Fibroblast of upper back skin (primary cell): ENCODE measurements at places on chromosomes 2 and 18.

DNA sequence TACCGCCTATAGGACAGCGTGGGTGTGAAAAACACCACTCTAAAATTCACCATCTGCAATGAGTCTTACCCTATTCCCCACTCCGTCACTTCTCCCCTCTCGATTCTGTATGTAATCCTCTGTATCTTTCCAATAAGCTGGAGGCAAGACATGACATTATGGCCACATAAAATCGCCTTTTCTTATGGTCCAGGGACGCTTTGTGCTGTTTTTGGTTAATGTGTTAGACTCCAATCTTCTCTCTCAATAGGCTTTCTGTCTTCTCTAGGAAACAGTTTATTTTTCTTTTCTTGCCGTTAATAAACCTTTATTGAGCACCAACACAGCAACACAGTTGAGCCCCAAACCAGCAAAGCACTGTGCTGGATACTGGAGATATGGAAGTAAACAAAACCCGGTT, 37.9 kb upstream of the ZCCHC2 start:
- no peak for DNase-seq

DNA sequence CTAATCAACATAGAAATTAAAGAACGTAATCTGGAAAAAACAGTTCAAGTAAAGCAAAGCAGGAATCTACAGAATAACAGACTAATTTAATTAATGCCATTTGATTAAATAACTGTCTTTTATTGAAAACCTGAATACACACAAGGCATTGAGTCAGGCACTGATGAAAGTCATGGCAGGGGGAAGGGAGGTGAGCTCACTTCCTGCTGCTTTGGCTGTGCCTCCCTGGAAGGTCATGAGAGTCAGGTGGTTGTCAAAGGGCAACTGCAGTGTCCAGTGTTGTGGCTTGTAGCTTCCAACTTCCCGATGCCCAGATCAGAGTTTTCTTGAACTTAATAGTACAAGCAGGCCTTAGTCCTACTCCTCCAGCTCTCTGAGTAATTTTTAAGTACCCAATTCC, 180.9 kb downstream of the PID1 start:
- DNase-seq: no peak

- no peak for DNase-seq
These were observed 79.6 kb downstream of the GAREM1 start for GRCh38 chr18:32391126-32391525.

- DNase-seq: no peak
These were observed at the start of gene RAX for GRCh38 chr18:59272891-59273758. TSS of gene RAX (minus strand) at chr18:59273454. CDS start at chr18:59273206, 248 bp downstream.

- DNase-seq: no peak
These were observed 1084.7 kb upstream of the LRRTM1 start for GRCh38 chr2:81389203-81389602.

- DNase-seq: peak; percentile 13
These were observed 43.9 kb downstream of the TBC1D8 start for GRCh38 chr2:101107241-101107640.

DNA sequence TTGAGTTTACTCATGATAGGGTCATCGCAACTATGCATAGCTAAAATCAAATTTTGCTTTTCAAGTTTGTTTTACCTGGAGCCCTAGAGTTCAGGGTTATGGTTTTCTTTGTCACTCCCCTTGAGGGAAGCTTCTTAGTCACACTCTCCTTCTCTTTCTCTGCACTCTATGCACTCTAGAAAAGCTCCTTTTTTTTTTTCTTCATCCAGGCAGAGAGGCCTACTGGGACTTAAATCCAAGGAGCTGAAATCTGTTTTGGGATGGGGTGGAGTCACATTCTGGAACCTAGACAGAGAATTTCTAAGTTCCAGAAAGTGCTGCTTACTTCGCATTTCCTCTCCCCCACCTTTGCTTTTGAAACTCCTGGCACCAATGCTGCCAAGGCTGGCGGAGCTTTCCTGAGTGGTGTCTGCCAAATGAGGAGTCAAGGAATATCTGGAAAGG, 19.1 kb upstream of the IL18R1 start:
- peak; percentile 32 for DNase-seq

DNA sequence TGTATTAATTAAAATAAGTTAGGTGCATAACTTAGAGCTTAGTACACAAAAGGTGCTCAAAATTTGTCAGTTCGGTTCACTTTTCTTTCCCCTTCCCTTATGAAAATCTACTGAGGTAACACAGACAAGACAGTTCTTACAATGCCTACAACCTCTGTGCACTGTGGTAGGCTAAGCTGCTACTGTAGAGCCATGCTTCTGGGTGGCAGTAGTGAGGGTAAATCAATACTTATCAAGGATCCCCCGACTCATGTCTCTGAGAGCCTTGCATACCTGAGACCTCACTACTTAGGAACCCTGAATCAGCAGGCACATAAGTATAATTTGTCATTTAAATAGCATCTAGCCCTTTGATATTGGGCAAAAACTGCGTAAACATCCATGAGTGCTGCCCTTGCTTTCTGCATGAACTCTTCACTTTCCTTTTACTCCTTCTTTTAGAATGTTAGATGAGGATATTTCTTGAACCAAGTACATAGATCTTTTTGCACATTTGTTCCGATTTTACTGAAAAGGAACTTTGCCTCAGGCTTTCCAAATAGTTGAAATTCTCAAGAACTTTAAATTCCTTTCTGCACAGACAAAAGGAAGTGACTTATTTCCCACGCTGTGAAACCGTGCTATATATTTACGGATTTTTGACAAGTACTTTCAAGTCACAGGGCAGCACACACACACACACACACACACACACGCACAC, 234.4 kb downstream of the TRIB2 start:
- DNase-seq: peak; percentile 80

DNA sequence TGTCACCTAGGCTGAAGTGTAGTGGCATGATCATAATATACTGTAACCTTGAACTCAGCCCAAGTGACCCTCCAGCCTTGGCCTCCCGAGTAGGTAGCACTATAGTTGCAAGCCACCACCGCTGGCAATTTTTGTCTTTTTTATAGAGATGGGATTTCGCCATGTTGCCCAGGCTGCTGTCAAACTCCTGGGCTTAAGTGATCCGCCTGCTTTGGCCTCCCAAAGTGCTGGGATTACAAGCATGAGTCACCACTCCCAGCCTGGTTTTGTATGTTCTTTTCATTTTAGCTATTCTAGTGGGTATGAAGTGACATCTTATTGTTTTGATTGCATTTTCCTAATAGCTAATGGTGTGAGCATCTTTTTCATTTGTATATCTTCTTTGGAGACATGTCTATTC, 11.3 kb upstream of the EXOC6B start:
- no peak for DNase-seq

GRCh38 chr2:104583811-104584210, 270.1 kb upstream of the POU3F3 start:
- no peak for DNase-seq

GRCh38 chr2:165044505-165045303, 89.4 kb upstream of the SLC38A11 start:
- DNase-seq: peak; percentile 2

DNA sequence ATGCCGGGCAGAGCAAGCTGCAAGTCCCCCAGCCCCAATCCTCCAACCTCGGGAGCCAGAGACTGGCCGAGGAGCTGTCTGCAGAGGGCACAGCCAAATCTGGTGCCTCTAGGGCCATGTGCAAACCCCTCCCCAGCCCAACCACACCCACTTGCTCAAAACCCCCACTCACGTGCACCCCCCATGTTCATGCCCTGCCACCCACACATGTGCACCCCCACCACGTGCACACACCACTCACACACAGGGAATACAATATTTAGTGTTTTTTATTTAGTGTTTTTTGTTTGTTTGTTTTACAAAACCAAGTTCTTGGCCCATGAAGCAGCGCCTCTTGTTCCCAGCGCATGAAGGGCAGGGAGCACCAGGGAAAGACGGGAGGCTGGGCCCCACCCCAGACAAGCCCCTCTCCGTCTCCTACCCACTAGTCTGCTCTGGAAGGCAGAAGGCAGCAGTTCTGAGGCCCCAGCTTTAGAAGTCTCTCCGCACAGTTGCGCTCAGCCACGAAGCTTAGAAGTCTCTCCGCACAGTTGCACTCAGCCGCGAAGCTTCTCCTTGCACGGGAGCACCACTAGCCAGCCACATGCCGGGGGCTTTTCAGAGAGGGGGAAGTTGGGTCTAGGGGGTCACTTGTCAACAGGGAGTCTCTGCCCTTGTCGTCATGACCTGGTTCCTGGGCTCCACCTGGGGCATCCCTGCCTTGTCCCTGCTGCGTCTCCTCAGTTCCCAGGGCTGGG, 276.1 kb upstream of the HDAC4 start:
- DNase-seq: no peak

DNA sequence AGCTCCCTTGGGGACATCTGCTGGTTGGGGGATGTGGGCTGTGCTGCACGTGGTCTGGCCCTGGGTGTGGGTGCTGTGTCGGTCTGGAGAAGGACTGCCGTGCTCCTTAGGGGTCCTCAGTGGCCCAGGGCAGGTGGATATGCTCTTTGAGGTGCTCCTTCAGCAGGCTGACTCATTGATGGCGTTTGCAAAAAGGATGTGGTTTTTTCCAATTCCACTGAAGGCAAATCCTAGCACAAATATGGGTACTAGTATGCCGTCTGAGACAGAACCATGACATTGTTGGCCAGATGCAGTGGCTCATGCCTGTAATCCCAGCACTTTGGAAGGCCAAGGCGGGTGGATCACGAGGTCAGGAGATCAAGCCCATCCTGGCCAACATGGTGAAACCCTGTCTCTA, 3.3 kb downstream of the PPP1R7 start:
- peak; percentile 7 for DNase-seq

DNA sequence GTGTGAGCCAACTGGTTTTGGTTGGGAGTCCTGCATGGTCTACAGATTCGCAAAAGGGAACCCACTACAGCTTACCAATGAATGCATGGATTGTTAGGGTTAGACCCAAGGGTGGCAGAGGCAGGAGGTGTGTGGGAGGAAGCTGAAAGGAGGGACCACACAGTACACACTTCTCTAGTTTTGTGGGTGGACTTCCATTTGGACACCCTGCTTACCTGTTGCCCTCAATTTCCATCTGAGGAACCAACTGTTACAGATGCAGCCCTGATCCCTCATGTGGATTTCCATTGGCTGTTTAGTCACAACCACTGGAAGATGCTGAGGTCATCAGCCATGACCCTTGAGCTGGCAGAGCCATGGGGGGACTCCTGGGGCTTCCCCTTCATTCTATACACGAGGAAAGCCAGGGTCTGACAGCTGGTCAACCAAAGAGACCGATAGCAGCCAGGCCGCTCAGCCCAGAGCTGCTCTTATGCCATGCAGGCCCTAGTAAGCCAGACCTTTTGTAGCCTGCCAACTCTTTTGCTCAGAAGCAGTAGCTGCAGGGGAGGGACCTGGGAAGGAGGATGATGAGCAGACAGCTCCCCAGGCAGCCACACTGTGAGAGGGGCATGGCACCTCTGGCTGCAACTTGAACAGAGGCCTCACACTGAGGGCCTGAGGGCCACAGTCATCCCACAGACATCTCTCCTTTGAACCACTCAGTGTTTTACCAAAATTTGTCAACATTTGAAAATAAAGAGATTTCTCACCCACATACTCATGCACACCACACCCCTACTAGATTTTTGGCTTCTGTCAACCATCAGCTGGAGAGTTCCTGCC, 162.1 kb downstream of the SETBP1 start:
- no peak for DNase-seq

- DNase-seq: no peak
These were observed 12.8 kb downstream of the LRP2 start for GRCh38 chr2:169349535-169349934.

GRCh38 chr18:10121028-10121427, 207.2 kb downstream of the VAPA start:
- DNase-seq: no peak

GRCh38 chr2:234289834-234290590, 206.9 kb downstream of the ARL4C start:
- peak; percentile 88 for DNase-seq

DNA sequence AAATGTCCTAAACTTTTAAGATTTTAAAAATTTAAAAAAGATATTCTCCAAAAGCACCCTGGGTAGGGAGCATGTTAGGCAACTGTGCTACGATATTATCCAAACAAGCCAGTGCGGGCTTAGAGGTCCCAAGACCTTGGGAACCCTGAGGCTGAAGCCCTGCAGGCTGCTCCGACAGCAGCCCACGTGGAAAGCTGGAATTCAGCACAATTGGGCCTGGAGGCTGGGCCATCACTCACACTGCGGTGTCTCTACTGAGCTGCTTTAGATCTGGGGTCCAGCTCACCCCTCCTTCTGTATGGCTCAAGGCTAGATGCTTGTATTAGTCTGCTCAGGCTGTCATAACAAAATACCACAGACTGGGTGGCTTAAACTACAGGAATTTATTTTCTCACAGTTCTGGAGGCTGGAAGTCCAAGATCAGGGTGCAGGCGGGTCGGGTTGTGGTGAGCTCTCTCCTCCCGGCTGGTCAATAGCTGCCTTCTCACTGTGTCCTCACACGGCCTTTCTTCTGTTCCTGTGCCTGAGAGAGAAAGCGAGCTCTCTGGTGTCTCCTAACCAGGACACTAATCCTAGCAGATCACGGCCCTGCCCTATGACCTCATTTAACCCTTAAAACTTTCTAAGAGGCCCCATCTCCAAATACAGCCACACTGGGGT, 42.5 kb downstream of the DPYSL5 start:
- DNase-seq: no peak

DNA sequence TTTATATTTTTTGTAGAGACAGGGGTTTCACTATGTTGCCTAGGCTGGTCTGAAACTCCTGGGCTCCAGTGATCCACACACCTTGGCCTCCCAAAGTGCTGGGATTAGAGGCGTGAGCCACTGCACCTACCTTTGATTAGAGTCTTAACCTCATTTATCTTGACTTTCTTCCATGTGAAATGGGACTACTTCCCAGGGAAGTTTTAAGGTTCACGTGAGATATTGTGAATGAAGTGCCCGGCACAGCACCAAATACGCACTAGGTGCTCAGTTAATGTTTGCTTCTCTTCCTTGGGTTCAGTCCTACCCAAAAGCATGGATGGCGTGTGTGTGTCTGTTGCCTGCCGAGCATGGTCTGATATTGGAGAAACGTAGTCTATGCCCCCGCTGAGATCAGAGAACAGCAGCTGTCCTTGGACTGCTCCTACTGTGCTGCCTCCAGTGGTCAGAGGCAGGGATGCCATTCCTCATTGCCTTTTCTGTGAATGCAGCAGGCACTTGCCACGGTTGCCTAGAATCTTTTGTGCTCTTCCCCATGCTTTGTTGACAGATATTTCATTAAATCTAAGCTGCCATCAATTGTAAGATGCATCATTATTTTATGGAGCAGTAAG, 12.3 kb upstream of the TFCP2L1 start:
- peak; percentile 5 for DNase-seq

GRCh38 chr2:14706201-14706600, 73.7 kb downstream of the LRATD1 start:
- no peak for DNase-seq

DNA sequence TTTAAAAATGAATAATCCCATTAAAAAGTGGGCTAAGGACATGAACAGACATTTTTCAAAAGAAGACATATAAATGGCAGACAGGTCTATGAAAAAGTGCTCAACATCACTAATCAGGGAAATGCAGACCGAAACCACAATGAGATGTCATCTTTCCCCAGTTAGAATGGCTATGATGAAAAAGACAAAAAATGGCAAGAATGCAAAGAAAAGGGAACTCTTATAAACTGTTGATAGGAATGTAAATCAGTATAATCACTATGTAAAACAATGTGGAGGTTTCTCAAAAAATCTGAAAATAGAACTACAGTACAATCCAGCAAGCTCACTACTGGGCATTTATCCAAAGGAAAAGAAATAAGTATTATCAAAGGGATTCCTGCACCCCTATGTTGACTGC, 169.2 kb downstream of the METTL4 start:
- peak; percentile 97 for DNase-seq

GRCh38 chr18:23515911-23516546, 12.7 kb downstream of the RMC1 start:
- DNase-seq: peak; percentile 77
